NCI-H2081 (cell line): ENCODE measurements at places on chromosomes 4 and X.

GRCh38 chr4:170758988-170759387, 669.2 kb upstream of the AADAT start:
- no peak for DNase-seq

GRCh38 chrX:8783714-8784098, 17.5 kb downstream of the FAM9A start:
- no peak for DNase-seq

GRCh38 chrX:121598356-121598755, 550.9 kb downstream of the GLUD2 start:
- no peak for DNase-seq

- no peak for DNase-seq
These were observed 611.2 kb downstream of the RPA4 start for GRCh38 chrX:97494756-97495372.
